ENCODE measurements at places on chromosomes 1 and 21.

- DNase-seq: peak; percentile 68
These were observed 732.3 kb downstream of the NCAM2 start for GRCh38 chr21:21730512-21730911.

DNA sequence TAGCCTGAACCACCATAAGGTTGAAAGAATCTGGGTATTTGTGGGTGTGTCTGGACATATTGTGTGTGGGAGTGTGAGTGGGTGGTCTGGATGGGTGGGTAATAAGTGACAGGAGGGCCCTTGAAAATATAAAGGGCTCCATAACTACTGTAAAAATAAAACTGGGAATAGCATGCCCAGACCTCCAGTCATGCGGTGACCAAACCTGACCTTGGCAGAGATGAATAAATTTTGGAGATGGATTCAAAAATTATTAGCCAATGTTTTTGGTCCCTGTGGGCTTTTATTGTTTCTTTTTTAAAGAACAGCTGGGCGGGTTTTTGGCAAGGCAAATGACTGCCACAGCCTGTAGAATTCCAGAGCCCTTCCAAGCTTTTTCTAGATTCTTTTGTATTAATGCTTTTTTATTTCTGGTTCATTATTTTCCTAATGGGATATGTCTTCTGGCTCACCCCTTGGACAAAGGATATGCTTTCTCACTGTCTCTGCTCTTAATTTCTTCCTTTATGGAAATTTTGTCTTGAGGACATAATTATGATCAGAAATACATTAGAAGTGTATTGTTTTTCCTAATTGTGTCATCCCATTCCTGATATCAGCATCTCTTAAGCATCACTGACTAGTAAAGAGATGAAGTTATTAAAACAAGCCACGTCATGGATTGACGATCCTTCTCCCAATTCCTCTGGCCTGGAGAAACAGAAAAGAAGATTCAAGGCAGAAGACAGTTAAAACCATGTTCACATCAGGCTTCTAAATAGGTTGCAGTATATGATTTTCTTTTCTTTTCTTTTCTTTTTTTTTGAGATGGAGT, 69.5 kb downstream of the NTMT2 start:
- no peak for DNase-seq

DNA sequence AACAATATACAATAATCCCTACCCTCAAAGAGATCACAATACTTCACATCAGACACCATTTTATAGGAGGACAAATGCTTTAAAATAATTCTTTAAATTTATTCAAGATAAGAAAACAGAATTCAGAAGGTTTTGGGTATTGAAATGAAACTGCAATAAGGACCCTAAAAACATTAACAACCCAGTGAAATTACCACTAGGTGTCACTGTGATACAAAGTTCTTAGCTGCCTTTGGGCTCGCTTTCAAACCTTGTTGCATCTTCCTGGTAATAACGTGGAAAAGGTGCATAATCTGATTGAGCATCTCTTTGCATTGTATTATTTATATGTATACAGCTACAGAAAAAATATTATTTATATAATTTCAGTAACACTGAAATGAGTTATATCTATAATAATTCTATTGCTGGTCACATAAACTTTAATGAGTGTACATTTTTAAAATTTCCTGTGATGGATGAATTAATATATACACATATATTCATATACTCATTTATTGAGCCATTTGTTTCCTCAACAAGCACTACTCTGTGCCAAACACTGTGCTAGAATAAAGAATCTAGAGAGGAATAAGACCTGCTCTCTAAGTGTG, 185.2 kb downstream of the FAF1 start:
- peak; percentile 28 for DNase-seq

DNA sequence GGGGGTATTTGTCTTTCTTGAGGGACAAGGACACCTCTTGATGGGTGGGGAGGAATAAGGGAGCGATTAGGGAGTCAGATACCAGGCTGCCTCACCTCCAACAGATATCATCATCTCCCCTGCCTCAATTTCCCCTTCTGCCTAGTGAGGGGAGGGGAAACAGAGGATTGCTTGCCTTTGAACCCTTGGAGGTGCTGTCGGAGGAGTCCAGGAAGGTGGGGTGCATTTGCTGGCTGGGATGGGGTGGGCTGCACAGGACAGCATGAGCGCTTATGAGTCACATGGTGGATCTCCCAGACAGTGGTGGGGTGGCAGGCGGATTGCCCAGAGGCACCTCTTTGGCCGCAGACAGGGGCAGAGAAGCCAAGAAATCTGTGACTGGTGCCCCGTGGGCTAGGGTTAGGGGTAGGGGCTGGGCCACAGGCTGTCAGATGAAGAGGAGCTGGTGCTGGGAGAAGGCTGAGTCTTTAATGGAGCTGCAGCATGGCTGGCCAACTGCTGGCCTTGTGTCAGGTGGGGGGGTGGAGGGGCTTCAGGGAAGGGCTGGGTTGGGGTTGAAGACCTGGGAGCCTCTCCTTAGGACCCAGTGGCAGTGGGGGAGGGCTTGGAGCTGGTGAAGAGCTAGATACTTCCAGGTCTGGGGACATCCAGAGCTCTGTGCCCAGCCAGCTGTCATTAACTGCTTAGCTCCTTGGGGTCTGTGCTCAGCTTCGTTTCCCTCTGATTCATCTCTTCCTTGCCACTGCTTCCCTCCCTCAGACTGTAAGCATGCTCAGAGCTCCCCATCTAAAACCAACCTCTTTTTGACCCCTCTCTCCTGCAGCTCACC, 7.0 kb upstream of the ADORA1 start:
- DNase-seq: no peak

- DNase-seq: no peak
These were observed 232.0 kb upstream of the KCNK2 start for GRCh38 chr1:214850432-214851050.

GRCh38 chr1:32197074-32197473, 3.3 kb upstream of the CCDC28B start:
- no peak for DNase-seq

- no peak for DNase-seq
These were observed 61.4 kb downstream of the EIF2B3 start for GRCh38 chr1:44924835-44925464.

DNA sequence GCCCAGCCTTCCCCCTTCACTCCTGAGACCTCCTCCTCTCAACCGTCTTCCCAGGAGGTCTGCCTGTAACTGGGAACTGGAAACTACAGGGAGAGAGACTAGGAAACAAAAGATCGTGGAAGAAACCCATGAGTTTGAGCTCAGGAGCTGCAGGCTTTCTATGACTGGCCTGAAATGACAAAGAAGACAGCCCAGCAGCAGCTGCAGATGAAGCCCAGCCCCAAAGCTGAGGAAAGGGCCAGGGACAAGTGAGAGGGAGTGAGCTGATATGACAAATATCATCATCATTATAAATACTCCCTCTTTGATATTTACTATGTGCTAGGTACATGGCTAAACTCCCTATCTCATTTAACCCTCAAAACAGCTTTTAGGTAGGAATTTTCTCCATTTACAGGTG, 142.6 kb upstream of the CTTNBP2NL start:
- no peak for DNase-seq

GRCh38 chr1:67696708-67697107, 11.7 kb downstream of the GADD45A start:
- no peak for DNase-seq

DNA sequence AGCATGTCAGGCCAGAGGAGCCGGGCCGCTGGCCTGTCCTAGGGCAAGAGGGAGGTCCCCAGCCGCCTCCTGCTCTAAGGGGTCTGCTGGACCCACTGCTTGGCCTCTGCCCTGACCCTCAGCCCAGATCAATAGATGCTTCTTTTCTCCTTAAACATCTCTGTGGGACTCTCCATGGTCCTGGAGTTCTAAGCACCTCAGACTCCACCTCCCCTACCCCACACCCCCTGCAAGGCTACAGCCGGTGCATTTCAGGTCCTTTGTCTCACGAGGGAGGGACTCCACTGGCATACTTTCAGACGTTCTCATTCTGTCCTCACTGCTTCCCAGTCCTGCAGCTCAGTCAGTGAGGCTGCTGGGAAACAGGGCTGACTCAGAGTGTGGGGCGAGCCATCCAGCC, 11.0 kb downstream of the CNTN2 start:
- no peak for DNase-seq

- DNase-seq: no peak
These were observed 176.5 kb downstream of the HIVEP3 start for GRCh38 chr1:41742219-41742618.

DNA sequence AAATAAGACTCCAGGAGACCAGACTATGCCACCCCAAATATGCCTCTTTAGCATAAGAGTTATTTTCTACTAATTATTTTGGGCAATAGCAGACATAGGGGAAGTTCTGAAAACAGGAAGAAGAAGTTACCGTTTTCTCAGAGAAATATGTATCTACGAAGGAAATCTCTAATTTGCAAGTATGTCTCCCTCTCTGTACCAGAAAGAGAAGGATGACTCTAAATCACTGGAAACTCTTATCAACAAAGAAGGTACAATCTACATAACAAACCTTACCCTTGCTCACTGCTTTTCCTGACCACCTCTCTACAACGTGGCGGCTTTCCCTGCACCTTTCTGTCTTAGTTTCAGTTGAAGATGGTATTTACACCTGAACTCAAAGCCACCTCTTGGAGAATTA, 49.0 kb downstream of the OMA1 start:
- no peak for DNase-seq

- no peak for DNase-seq
These were observed 157.4 kb downstream of the DNM3 start for GRCh38 chr1:171998711-171999110.

DNA sequence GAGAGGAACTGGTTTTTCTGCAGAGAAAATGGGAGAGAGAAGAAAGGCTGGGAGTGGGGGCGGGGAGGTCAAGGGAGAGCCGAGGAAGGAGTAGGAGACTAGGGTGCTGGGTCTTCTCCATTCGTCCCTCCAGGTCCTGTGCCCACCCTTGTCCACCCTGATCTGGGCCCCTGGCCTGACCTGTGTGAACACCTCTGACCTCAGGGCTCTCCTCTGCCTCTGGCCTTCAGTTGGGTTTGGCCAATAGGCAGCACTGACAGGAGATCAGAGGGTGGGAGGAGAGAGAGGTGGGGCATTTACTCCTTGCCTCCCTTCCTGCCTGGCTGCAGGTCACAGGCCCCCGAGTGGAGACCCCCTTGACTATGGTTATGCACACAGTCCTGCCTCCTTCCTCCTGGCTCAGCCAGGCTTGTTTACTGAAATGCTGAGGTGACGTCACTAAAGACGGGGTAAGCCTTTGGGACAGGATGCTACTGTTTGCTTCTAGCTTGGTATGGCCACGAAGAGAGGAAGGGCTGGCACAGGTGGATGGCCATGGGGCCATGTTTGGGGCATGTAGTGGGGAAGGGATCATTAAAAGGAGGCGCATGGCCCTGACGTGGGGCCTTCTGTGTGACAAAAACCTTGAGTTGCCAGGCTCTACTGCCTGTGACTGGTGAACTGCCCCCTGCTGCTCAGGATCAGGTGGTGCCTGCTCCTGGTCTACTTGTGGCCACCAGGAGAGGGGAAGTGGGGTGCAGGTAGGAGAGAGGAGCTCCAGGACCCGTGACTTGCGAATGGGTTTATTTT, 248.7 kb upstream of the CSF3R start:
- no peak for DNase-seq

DNA sequence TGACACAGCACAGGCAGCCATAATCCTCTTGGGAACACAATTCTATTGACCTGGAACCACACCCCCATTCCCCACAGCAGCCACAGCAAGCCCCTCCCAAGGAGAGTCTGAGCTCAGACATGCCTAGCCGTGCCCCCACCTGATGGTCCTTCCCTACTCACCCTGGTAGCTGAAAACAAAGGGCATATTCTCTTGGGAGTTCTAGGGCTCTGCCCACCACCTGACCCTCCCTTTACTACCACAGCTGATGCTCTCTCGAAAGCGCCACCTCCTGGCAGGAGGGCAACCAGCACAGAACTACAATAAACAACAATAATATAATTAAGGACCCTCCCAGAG, 184.8 kb upstream of the COA6 start:
- no peak for DNase-seq

Measured in forelimb muscle (tissue), 1 donor.